ENCODE measurements at places on chromosomes 7 and 10.

GRCh38 chr10:104688251-104689042 lies 47.4 kb downstream of the SORCS3 start:
- peak; percentile 86 for DNase-seq

DNA sequence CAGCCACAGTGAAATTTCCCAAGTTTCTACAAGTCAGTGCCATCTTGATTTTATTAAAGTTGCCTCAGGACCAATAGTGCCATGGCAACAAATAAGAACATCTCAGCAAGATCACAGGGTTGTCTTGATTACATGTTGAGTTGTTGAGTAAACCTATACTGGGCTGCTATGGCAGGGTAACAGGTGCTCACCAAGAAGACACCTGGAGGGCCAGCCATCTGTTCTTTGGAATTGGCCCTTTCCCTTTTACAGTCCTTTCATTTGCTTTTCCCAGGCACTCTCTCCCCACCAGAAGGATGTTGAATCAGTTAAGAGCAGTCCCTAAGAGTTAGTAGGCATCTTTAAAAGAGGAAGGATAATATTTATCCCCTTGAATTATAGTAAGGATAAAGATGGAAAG lies 582.0 kb downstream of the TNS3 start:
- DNase-seq: no peak

- DNase-seq: no peak
Measured at GRCh38 chr10:33776419-33777070, 442.1 kb upstream of the NRP1 start.

DNA sequence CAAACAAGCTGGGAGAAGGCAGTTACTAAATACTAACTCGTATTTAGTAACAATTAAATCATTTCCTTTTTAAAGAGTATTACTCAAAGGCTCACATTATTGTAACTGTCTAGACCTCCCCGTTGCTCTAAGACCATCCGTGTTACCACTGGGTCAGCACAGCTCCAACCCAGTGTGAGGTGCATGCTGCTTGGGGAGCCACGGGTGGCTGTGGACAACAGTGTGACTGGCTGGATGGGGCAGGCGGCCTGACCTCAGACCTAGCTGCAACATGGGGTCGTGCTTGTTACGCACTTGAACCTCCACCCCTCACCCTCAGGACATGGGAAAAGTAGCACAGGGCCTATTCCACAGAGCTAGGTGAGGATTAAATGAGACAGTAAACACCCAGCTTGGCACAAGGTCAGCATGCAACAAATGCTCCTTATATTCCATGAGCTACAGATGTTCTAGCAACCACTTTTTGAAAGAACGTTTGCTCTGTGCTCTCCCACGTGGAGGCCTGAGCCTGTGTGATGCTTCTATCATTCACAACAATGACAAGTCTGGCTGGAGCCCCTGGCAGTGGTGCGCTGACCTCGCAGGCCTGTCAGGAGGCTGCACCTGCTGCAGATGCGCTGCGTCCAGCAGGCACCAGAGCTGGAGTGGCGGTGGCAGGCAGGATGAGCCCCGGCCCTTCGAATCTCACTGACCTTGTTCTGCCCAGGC lies 135.7 kb downstream of the PKD1L1 start:
- peak; percentile 48 for DNase-seq

DNA sequence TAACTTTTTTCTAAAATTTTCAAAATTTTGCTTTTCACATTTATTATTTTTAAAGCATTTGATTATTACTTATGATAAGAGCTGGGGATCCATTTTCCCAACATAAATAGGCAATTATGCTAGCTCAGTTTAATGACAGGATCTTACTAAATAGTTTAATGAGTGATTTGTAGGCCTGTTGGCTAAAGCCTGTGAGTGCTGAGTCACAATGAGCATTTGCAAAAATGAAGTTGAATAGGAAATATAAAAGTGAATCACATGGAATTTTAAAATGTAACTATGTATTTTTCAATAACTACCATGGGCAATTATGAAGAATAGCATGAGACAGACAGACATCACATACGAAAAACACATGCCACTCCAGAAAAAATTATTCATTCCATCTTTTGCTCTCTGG lies 45.1 kb upstream of the ZPBP start:
- no peak for DNase-seq

DNA sequence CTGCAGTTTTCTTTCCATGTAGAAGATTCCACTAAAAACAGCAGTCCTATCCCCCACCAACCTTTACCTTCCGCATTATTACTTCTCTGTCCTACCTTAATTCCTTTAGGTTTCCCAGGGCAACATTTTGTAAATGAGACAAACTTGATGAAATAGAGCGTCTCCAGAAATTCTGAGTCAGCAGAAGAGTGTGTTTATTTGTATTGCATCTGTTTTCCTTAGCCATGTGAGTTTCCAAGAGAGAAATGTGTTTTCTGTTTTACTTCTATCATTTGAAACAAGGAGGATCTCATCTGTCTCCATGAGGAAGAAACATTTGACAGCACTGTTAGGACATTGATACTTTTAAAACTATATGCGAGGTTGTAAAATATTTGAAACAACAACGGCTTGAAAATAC lies 244.2 kb upstream of the PLXDC2 start:
- no peak for DNase-seq

GRCh38 chr7:151838072-151838471 lies 38.8 kb downstream of the PRKAG2 start:
- DNase-seq: no peak

DNA sequence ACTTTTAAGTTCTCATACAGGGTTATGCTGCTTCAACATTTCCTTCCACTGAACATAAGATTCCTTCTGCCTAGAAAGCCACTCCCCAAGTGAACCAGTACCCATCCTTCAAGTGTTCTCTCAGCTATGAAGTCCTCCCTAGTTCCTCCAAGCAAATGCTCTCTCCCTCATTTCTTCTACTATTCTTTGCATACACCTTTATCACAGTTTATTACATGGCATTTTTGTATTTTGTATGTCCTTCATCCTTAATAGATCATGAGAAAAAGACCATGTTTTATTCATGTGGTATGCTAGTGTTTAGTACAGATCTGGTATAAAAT lies 1.9 kb downstream of the SYPL1 start:
- DNase-seq: no peak

- no peak for DNase-seq
Measured at GRCh38 chr10:114246679-114247305, 7.7 kb downstream of the VWA2 start.

DNA sequence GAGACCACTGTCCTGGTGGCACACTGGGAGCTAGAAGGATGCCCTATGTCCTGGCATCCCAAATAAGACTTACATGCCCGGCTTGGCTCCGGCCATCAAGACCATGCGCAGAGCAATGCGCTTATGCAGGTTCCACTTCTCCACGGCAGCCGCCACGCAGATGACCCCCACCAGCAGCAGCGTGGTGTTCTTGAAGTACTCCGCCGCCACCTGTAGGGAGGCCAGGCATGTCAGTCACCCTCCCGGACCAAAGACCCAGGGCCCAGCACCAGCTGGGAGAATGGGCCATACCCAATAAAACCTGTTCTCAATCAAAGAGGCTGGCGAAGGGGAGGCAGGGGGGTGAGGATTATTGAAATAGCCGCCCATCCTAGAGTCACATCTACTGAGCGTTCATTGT lies 19.9 kb downstream of the SLC13A4 start:
- DNase-seq: no peak

DNA sequence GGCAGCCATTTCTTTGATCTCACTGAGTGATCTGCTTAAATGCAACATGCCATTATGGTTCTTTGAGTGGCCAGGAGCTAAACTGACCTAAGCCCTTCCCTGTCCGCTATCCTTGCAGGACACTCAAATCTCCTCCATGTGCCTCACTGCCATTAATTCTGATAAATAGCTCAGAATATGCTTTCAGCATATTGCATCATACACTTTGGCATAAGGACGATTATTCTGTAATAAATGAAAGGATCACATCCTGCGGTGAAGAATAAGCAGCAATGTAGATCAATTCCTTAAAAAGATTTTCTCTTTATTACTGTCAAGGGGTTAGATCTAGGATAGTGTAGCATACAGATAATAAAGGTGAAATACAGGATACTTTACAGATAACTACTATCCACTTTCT lies 231.8 kb upstream of the CTBP2 start:
- DNase-seq: no peak

- DNase-seq: no peak
Measured at GRCh38 chr7:138854115-138854645, 56.2 kb upstream of the ATP6V0A4 start.

DNA sequence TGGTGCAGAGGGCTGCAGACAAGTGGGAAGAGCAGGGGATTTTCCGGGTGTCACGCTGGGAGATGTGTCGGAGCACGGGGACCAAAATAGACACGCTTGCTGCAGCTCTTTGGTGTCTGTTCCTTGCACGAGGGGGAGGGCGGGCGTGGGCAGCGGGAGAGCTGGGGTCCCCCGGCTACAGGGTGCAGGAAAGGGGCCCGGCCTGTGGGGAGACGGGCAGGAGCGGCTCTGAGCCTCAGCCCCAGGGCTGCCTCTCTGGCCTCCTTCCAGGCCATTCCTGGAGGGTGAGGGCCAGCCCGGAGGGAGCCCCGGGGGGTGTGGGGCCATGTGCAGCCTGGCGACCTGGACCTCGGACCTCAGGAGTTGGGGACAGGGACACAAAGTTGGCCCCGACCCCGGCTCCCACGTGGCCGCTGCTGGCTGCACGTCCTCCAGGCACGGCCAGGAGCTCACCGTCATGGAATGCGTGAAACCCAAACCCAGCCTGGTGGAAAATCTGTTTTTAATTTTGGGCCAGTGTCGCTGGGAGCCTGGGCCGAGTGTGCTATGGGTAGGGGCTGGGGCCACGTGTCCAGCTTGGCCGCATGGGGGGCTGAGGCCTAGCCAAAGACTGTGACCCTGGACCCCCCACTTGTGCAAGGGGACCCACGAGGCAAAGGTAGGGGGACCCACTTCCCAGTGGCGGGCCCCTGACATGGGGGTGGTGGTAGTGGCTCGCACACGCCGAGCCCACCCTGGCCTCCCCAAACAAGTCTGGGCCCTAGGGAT lies 6.6 kb downstream of the TTYH3 start:
- DNase-seq: peak; percentile 57

GRCh38 chr10:42836771-42837468 lies 54.3 kb downstream of the BMS1 start:
- peak; percentile 86 for DNase-seq
